ENCODE measurements at places on chromosomes 13 and 19.

DNA sequence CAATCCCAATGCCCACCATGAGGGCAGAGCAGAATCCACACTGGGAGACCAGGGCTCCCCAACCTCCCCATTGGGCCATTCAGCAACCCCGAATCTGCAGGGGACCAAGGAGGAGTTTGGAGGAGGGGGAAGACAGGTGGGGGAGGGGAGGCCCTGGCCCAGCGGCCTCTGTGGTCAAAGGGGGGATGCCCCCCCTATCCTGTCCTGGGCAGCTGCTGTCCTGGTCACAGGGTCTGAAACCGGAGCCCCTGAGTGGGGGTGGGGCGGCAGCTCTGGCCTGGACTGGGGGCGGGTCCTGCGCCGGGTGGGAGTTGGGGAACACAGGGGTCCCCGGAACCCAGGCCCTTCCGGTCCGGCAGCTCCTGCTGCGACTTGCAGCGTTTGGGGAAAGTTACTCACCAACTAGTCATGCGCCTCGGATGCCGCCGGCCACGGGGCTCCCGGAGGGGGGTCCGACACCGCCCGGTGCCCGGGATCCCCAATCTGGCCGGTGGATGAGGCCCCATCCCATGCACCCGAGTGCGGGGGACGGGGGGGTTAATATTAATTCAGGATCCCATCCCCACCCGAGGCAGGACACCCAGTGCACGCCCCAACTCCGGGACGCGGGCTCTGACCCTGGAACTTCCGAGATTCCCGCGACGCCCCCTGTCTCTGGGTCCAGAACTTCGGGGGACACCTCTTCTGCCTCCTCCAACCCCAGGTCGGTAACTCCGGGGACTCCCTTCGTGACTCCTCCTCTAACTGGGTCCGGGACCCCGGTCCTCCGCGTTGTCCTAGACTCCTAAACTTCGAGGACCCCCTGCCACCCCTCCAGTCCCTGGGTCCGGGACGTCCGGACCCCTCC, 872 bp downstream of the HOMER3 start:
- no peak for DNase-seq

DNA sequence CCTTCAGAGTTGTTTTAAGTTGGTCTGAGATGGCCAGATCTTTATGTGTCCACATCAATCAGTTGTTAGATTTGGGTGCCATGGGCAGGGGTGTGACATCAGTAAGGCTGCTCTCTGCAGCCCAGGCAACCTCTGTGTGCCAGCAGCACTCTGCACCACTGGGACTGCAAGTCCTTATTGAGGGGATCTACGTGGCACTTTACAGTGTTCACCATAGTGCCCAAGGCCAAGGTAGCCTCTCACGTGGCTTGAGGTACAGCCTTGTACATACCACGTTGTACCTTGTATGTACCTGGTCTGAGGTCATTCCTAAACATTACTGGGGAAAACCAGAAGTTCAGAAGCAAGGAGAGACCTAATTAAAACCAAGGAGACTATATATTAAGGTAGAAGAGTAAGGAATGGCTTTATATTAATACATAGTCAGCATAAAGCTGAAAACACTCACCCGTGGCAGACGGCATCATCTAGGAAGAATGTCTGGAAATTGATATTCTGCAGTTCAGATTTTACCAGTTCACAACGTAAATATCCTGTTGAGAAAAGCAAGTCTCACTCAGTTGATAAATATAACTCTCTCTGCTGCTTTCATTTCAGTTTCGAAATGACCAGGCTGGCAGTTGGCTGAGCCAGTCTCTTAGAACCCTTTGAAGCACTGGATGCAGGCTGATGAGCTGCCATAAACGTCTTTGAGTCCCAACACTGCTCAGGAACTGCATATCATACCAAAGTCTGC, 128.8 kb downstream of the ZDHHC20 start:
- no peak for DNase-seq

DNA sequence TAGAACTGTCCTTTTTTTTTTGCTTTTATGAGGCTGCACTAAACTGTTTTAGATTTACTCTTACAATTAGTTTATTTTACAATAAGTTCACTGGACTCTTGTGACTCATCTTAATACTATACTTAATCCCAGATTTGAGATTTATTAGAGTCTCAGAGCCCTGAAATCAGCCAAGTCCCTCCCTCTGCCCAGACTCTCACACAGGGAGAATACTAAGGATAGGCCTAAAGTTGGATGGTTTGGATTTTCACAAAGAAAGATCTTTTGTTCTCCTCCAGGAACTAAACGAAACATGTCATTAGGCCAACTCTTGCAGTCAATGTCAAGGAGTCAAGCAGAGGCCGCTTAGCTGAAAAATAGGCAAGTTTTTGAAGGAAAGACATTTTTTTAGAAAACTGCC, 42.7 kb upstream of the MIR17HG start:
- no peak for DNase-seq

GRCh38 chr19:15893477-15893876, 4.4 kb downstream of the CYP4F2 start:
- no peak for DNase-seq

DNA sequence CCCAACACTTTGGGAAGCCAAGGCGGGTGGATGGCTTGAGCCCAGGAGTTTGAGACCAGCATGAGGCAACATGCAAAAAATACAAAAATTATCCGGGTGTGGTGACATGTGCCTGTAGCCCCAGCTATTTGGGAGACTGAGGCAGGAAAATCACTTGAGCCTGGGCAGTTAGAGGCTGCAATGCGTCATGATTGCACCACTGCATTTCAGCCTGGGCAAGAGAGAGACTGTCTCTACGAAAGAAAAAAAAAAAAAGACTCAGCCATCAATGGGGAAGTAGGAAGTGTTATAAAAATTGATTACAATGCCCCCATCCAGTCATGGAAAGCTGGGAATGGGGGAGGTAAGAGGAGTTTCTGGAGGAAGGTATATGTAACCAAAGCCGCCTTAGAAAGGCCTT, 5.4 kb downstream of the TYK2 start:
- no peak for DNase-seq

GRCh38 chr13:48249018-48249417, 16.0 kb downstream of the ITM2B start:
- DNase-seq = no peak

GRCh38 chr13:98520674-98521449, 56.0 kb downstream of the STK24 start:
- DNase-seq = no peak

DNA sequence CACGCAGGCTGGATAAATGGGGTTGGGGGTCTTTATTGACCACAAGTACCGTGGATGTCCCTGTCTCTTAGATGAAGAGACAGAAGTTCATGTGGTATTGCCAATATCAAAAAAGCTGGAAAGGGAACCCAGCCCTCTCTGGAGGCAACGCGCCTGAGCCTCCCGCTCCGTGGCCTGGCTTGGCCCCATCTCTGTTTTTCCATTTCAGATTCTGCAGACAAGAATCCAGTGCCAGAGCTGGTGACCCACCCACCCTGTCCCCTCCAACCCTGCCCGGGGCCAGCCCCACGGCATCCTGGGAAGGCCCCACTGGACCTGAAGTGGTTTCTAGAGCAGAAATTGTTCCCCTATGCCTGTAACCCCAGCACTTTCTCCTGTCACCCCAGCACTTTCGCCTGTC, 57.7 kb downstream of the PTPRS start:
- no peak for DNase-seq

DNA sequence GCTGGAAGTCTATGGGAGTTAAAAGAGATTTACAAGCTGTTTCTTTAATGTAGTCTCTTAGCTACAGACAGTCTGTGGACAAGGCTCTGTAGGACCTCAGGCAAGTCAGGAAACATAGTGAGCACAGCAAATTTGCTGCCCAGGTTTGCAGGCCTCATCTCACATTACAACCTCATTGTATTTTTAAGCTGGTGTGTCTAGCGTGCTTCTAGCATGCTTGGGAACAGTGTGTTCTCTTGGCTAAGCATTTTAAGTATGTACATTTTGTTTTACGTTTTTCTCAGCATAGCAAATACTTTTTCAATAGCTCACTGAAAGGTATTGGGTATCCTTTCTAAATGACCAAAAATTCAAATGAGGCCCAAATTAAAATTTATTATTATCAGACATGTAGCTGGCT, 113.2 kb downstream of the STARD13 start:
- DNase-seq = no peak

DNA sequence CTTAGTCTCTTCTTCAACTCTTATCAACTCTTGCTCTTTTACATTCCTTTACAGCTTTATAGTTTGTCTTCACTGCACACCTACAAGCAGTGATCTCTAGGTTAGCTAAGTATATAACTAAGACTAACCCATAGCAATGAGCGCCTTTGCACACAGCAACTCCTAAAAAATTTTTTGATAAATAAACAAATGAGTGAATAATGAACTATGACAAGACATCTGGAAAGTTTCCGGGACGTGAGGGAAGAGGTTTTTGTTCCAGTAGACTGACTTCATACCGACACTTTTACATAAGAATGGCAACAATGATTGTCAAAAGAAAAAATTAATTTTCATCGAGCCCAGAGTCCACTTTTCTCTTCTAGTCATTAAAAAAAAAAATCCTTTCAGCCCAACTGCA, 98.3 kb downstream of the ELF1 start:
- DNase-seq = no peak

GRCh38 chr13:23963947-23964346, 66.6 kb upstream of the C1QTNF9B start:
- no peak for DNase-seq

GRCh38 chr19:38013913-38014580, 107.0 kb downstream of the SIPA1L3 start:
- DNase-seq = no peak

- no peak for DNase-seq
These were observed 17.1 kb upstream of the VWA8 start for GRCh38 chr13:41978007-41978406.

DNA sequence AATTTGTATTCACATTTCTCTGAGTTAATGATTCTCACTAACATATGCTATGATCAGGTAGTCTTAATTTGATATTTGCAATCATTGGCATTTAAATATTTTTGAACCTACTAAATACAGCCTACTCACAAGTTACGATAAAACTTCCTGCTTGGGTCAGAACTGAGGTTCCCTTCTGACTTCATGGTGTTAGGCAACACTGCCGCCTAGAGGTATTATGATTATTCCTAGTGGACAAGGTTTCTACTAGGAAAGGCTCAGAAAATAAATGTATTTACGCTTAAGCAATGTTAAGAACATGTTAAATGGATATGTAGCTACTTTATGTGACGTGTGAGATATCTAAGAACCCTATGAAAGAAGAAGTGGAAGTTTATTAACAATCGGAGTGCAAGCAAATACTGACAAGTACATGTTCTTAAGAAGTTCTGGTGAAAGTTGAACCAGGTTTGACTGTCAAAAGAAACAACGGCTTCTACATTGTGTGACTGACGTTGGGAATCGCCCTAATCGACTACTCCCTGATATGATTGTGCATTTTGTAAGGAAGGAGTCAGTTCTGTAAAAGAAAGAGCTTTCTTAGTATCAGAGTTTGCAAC, 1395.8 kb downstream of the SLITRK5 start:
- DNase-seq = peak; percentile 54

DNA sequence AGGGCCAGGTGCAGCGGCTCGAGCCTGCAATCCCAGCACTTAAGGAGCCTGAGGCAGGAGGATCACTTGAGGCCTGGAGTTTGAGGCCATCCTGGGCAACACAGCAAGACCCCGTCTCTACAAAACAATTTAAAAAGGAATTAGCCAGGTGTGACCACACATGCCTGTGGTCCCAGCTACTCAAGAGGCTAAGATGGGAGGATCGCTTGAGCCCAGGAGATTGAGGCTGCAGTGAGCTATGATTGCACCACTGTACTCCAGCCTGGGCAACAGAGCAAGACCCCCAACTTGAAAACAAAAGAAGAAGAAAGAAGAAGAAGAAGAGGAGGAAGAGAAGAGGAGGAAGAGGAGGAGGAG, 47.7 kb downstream of the LATS2 start:
- no peak for DNase-seq

DNA sequence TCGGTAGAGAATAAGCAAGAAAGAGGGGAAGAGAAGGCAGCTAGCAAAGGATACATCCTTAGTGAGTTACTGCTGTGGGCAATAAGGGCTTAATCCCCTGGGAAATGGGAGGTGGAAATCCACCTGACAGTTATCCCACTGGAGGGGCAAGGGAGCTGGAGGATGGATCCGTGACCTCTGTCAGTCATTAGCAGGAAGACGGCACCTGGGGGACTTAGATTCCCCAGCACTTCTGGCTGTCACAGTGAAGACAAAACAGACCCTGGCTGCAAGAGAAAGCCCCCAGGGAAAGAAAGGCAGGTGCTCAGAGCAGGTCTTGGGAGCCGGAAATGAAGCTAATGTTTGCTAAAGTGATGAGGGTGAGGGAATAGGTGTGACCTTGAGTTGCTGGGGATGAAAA, 70.4 kb upstream of the MRI1 start:
- DNase-seq = no peak

- DNase-seq = no peak
These were observed 88.0 kb downstream of the ATP11A start for GRCh38 chr13:112777637-112778406.

- DNase-seq = no peak
These were observed 18.2 kb downstream of the ZNF507 start for GRCh38 chr19:32363632-32364031.

GRCh38 chr19:6736169-6736916, 1.0 kb downstream of the GPR108 start:
- DNase-seq = no peak

DNA sequence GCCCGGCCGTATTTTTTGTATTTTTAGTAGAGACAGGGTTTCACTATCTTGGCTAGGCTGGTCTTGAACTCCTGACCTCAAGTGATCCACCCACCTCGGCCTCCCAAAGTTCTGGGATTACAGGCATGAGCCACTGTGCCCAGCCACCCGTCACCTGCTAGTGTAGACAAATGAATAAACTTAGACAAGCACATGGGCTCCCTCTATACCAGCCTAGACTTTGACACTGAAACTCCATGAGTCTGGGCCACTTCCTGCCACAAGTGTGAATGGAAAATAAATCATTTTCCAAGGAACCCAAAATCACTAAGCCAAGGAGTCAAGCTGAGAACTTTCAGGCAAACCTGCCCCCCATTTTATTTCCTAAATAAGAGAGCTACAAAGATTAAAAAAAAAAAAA, 27.0 kb upstream of the TPT1 start:
- DNase-seq = no peak

GRCh38 chr13:87123987-87124784, 547.0 kb upstream of the SLITRK5 start:
- no peak for DNase-seq

GRCh38 chr13:112955956-112956355, 13.1 kb upstream of the MCF2L start:
- DNase-seq = no peak

- DNase-seq = no peak
These were observed 12.4 kb upstream of the RANBP3 start for GRCh38 chr19:5990289-5990797.

- DNase-seq = no peak
These were observed 9.9 kb downstream of the STOML3 start for GRCh38 chr13:38980750-38981078.

- no peak for DNase-seq
These were observed 314.8 kb upstream of the MAB21L1 start for GRCh38 chr13:35791184-35791851.
